ENCODE measurements at places on chromosomes 1 and 21.

DNA sequence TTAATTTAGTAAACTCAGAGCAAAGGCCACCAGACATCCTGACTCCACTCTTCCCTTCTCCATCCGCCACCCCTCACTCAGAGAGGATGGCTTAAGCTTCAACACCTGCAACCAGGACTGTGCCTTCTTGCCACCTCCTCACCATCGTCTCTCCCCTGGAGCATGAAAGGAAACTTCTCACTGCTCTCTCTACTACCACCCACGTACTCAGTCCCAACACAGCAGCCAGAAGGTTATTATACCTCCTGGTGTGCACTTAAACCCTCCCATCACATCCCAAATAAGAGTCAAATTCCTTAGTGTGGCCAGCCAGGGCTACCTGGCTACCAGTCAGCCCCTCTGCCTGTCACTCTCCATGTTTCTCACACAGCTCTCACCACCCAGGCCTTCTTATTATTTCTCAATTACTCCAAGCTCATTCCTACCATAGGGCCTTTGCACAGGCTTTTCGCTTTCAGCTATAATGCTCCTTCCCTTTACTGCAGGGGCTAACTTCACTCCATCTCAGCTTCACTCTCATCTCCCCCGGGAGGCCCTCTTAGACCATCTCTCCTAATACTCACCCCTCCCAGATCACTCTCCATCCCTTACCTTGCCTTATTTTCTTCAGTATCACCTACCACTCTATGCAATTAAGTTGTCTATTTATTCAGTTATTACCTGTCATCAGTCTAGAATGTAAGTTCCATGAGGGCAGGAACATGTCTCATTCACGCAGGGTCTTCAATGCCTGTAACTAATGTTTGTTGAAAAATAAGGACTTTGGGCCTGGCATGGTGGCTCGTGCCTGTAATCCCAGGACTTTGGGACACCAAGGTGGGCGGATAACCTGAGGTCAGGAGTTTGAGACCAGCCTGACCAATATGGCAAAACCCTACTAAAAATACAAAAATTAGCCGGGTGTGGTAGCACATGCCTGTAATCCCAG, 137.5 kb downstream of the TOMM20 start:
- DNase-seq: no peak

DNA sequence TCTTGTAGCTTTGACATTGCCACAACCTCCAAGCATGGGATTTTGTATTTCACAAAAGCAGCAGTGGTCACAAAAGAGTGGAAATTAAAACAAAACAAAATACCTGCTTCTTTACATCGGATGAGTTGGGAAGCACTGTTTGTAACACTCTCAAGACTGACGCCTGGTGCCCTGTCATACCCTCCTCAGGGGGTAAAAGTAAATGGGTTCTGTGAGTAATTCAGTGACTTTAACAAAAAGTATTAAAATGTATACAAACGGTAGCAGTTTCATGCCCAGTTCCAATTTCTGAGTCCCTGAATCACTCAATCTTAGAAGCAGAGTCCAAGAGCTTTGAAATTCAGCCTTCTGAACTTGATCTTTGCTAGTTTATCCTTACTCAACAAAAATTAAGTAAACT, 152.5 kb downstream of the TIAM1 start:
- no peak for DNase-seq

DNA sequence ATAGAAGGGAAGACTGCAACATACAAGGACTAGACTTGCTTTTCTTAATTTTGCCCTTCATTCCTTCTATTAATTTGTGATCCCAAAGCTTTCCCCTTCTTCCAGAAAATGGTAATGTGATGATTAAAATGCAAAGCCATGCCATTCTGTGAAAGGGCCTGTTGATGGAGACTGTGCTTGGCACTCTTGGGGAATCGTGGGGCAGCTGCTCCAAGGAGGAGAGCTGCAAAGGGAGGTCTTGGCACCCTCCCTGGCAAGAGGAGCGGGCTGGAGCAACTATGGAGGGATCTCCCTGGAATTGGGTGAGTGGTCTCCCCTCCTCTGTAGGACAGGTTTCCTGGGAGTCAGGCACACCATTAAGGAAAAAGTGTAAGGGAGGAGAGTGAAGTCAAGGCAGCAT, 16.6 kb downstream of the CACNA1S start:
- no peak for DNase-seq

DNA sequence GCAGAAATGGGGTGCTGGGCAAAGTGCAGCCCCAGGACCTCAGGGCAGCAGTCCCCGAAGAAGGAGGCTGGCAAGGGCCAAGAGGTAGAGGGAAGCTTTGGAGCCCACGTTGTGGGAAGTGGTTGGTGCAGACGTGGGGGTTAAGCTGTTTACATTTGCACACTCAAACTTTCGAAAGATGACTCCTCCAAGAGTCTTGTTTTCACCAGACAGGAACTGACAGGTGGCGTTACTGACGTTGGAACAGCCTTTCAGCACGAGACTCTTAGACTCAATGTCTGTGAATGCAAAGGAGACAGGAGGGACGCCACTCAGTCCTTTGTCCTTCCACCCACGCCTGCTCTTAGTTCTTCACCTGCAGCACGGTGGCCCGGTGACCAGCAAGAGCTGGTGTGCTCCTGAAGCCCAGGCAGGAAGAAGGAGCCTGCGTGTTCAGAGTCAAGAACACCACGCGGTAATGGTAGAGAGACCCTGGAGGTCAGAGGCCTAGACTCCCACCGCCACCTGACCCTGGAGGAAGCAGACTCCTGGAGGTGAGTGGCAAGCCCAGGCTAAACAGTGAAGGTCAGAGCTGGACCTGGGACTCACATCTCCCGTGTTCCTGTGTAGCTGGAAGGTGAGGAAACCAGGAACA, 15.9 kb downstream of the LYPD8 start:
- DNase-seq: no peak

Data from hematopoietic multipotent progenitor cell treated with erythropoietin and hydrocortisone succinate and interleukin-3 and kit ligand, for 6 days (in vitro differentiated cells).